ENCODE measurements at places on chromosomes 1 and 21.

- no peak for DNase-seq
Measured at GRCh38 chr21:43193651-43194302, 25.0 kb downstream of the CRYAA start.

- DNase-seq, result no peak
Measured at GRCh38 chr1:227885135-227885647, 62.5 kb downstream of the WNT9A start.

GRCh38 chr1:151803915-151804314, 1.3 kb downstream of the LINGO4 start:
- no peak for DNase-seq

DNA sequence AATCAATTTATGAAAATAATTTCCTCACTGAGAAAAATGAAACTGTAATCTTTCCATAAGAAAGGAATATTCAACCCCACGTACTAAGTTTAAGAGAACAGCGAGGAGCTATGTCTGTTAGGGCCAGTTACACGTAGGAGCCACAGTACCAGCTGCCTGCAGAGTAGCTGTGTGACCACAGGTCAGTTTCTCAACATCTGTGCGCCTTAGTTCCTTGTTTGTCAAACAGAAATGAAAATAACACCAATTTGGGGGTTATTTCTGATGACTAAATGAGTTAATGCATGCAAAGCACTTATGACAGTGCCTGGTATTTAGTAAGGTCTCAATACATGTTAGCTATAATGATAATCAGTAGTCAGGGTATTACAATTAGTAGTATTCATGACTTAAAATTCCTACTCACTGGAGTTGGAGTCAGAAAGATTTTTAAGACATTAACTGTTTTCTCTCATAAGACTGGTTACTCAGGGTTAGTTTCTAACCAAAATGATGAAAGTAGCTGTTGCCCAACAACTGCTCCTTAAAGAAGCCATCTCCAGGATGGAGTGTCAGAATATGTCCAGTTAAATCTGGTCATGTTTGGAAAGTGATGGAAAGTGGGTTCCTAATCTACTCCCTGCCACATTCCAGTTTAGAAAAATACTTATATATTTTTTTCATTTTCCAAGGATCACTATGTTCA, 85.8 kb upstream of the ZNF648 start:
- DNase-seq, result no peak

DNA sequence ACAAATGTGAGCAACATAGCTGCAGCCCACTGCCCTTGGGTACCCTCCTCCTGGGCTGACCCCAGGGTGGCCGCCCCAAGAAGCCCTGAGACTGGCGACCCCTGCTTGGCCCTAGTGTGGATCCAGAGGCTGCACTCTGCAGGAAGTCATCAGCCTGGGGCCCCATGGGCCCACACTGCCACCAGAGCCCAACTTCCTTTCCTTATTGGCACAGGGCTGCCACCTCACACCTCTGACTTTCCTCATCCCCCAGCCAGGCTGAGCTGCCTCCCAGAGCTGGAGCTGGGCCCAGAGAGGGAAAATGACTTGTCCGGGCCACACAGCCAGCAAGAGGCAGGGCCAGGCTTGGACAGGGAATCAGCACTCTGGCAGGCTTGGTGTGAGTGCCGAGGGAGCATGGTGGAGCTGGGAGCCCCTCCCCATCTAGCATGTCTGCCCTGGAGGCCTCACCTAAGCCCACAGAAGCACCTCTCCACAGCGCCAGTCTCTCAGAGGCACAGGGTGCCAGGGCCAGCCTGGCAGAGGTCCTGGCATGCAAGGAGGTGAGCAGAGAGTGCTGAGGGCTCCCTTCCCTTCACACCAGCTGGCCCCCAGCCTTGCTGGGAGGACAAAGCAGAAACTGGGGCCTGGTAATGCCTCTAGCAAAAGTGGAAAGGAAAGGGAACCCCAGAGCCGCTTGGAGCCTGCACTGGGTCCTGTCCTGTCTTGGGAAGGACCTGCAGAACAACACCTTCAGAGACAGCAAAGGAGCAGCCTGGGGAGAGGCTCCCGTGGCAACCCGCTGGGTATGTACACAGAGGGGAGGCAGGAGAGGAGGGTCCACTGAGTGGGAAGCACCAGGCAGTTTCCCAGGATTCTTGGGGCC, 3.2 kb downstream of the RAP1GAP start:
- no peak for DNase-seq

- no peak for DNase-seq
Measured at GRCh38 chr1:170397061-170397460, 134.9 kb upstream of the GORAB start.

GRCh38 chr1:46464013-46464548, 25.6 kb upstream of the DMBX1 start:
- DNase-seq, result no peak

DNA sequence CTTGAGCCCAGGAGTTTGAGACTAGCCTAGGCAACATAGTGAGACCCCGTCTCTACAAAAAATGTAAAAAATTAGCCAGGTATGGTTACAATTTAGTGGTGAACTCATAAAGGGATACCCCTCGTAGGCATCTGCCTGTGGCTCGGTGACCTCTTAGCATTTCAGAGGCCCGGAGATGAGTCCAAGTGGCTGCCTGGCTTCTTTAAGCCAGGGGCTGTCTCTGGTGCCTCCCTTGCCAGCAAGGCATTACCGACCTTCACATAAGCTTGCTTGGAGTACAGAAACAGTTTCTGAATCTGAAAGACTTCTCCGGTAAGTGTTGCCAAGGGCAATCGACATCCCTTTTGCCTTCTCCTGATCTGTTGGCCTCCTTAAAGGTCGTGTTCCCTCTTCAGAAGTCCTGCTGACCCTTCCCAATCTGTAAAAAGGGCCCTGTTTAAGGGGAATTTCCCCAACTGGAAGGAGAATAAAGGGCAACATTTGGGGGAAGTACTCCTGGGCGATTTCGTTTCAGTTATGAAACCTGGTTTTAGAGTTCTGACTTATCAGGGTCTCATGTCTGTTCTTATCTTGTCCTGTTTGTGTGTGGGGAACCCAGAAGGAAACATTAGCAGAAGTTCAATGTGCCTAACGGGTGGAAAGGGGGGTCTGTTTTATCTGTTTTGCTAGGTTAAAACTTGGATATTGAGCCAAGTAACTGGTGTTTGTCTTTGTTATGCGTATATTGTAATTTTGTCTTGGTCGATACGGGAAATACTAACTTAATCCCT, 32.9 kb downstream of the KIFAP3 start:
- peak; percentile 21 for DNase-seq

DNA sequence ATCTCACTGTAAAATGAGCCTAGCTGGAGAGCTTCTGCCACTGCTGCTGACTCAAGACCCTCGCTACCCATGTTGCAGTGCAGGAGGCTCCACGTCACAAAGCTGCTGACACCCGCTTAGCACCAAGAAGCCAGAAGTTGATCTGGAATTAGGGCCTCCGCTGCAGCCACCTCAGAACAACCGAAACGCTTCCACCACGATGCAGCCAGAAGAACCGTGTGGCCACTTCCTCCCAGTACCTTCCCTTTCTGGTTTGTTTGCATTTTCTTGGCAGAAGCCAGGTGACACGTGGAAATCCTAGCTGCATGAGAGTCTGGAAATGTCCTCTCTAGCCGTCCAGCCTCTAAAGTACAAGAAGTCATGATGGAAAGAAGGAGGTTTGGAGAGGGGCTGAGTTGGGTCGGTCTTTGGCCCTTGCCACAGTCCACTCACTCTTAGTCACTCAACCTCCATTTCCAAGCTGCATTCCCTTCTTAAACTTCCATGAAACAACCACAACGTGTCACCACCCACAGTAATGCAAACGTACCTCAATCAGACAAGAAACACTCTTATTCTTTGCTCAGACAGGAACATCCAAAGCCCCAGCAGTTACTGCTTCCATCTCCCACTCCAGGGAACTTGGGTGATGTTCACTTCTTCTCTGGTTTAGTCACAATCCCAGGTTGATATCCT, 10.0 kb upstream of the CDA start:
- DNase-seq, result no peak

DNA sequence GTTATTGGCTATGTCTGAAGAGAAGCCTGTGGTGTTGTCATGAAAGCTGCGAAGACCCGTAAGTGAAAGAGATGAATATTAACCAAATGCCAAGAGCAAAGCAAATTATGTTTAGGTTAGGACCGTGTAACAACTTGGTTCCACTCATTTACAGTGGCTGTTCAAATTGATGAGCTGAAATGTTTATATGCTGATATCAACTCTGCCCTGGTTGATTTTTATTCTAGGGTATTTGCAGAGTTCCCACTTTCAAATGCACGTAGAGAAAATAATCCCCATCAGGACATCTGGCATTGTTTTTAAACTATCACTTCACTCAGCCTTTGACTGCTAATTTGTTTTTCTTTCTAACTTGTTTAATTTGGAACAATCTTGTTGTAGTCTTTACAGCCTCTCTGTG, 581.6 kb upstream of the ADAMTS5 start:
- no peak for DNase-seq

DNA sequence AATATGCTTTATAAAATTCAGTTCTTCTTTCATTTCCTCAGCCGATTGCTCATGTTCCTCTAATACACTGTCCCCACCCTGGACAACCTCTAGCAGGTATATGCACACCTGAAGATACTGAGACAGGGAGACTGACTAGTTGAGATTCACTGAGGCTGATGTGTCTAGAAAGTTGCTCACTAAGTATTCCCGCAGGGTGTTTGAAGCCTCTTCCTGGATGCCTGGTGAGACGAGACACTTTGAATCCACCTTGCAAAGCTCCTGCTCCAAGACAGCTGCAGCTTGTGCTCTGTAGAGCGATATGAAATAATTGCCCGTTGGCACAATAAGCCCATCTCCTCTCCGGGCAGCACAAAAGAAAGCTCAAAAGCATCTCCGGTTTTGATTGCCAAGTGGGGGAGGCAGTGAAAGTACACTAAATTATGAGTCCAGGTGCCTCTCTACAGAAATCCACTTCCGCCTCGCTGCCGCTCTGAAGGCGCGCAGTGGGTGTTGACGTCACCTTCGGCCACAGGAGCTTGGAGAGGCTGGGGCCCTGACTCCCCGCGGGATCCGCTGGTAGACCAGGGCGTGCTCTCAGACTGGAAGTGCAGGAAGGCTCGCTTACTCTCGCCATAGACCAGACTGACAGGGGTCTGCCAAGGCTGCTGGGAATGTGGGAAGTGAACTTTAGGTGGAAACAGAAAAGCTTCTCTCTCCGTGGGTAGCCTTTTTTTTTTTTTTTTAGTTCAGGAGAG, 46.3 kb downstream of the GPA33 start:
- DNase-seq, result peak; percentile 70

GRCh38 chr1:224780736-224781135, 148.7 kb upstream of the DNAH14 start:
- DNase-seq, result no peak

Measured in K562 (cell line).